Upper lobe of right lung (tissue), 1 donor: ENCODE measurements at places on chromosomes 6 and 20.
A peak's percentile ranks its signal among the peaks of the same experiment; 100 is the strongest.

DNA sequence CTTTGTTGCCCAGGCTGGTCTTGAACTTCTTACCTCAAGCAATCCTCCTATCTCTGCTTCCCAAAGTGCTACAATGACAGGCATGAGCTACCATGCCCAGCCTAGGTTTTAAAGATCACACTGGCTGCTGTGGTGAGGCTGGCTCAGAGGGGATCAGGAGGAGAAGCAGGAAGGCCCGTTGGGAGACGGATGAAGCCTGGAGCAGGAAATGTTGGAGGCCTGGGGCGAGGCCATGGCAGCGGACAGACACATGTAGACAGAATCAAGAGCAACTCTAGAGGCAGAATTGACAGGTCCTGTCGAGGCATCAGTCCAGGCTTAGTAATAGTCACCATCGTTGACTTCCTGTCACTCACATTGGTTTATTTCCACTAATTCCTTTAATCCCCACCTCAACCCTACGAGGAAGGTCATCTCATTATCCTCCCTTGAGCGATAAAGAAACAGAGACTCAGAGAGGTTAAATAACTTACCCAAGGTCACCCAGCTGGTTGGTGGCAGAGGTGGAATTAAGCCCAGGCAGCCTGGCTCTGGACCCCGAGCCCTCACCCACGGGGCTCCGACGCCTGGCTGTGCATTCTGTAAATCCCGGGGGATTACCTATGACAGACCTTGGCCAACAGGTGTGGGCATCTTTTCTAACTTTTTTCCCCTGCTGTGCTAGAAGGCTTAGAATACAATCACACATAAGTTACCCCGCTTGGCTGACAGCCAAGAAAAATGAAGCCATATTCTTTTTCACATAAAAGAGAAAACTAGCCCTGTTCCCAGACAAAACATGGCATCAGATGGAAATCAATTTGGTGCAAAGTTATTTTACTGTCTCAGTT, 113.4 kb downstream of the EYA2 start:
- DNase-seq = peak; percentile 32

GRCh38 chr6:29892696-29893095, 49.6 kb upstream of the HLA-A start:
- DNase-seq = no peak

DNA sequence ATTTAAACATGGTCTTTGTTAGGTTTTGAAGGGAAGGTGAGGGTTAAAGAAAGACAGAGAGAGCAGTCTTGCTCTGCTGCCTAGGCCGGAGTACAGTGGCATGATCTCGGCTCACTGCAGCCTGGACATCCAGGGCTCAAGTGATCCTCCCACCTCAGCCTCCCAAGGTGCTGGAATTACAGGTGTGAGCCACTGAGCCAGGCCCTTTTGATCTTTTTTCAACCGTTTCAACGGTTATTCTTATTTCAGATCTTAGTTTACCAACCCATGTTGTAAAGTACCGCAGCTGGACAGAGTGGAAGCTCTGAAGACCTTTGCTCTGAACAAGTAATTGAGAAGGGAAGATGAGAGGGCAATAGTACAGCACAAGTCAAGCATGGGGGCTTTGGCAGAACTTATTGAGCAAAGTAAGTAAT, 1.2 kb upstream of the SRPK1 start:
- DNase-seq = no peak

DNA sequence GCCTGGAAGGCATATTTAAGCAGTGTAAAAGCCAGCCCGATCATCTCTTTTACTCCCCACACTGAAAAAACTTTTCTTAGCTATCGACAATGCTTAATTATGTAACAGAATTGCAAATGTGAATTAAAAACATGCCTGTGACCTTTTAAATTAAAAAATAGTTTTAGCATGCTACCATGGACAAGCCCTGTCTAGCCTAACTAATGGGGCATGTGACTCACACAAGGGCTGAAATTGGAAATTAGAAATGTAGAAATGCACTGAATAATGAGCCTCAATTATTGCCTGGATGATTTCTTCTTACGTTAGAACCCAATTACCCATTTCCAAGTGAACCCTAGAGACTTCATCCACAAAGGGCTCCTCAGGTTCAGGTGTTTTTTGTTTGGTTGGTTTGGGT, 82.7 kb downstream of the SIM1 start:
- DNase-seq = no peak
